ENCODE measurements at places on chromosomes 2 and 18. TPM values are rescaled to one million over a fixed set of nuclear protein-coding genes. Genes with fewer than 3 reads are reported as not detected.

GRCh38 chr2:109399066-109399465, 214.7 kb downstream of the SEPTIN10 start:
- H3K4me3 ChIP-seq, result no peak overlapping the region
- H3K27me3 ChIP-seq, result peaks cover 10% of the 10 kb centered on the region
- no peak overlapping the region for H3K27ac ChIP-seq
- no peaks in the 10 kb centered on the region for H3K36me3 ChIP-seq
- no peak for DNase-seq
- H3K4me1 ChIP-seq, result no peaks in the 10 kb centered on the region

DNA sequence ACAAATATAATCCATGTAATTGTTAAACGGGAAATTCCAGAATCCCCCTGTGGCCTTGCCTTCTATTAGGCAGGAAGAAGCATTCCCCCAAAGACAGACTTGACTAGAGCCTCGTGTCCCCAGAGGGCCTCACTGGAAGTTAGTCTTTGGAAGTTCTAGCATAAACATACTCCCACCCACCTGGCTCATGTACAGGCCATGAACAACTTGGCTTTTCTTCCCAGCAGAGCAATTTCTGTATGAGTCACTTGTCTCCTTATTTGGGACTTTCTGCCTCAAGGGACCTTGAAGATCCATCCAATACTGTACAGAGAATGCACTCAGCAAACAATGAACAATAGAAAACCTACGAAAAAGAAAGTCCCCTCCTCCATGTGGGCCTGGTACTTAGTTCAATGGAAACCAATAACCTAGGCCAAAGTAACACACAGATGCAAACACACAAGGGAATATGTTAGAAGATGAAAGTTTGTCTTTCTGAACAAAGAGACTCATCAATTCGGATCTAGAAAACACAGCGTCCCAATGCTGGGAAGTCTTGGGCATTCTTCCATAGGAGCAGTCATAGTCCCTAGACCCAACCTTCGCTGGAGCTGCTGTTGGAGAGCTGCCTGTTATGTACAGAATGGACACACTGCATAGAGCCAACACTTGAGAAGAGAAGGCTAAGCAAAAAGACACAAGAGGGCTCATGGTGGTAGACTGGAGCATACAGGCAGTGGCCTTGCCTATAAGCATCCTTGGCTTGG, 303.5 kb downstream of the HRH4 start:
- H3K36me3 ChIP-seq, result peaks cover 8% of the 10 kb centered on the region
- no peaks in the 10 kb centered on the region for H3K27me3 ChIP-seq
- no peak for DNase-seq
- no peak overlapping the region for H3K27ac ChIP-seq
- peaks cover 14% of the 10 kb centered on the region for H3K4me1 ChIP-seq

GRCh38 chr2:44342854-44343253, 18.4 kb downstream of the PREPL start:
- no peaks in the 10 kb centered on the region for H3K27me3 ChIP-seq
- no peak overlapping the region for H3K27ac ChIP-seq

- H3K4me1 ChIP-seq, result peaks cover 19% of the 10 kb centered on the region
- H3K27ac ChIP-seq, result no peak overlapping the region
- H3K36me3 ChIP-seq, result peaks cover 2% of the 10 kb centered on the region
- no peaks in the 10 kb centered on the region for H3K27me3 ChIP-seq
- peak overlapping the region; percentile 93 for H3K4me3 ChIP-seq
Observed at GRCh38 chr2:69827796-69828540, 1.5 kb upstream of the GMCL1 start.

DNA sequence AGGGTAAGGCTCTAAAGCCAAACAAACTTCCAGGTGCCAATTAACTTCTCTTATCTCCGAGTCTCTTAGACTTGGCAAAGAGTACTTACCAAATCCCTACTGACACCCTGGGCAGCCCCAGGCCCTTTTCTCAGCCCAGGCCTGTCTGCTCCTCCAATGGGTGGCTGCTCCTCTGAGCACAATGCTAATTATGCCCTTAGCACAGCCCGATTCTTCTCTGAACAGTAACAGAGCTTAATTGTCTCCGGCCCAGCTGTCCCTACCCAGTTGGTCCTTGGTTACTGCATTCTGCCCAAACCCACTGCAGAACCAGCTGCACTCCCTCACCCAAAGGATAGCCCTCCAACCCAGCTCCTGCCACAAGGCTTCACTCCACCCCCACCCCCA, 110.3 kb downstream of the SMAD7 start:
- H3K36me3 ChIP-seq, result peaks cover 2% of the 10 kb centered on the region
- H3K4me3 ChIP-seq, result no peak overlapping the region
- peaks cover 72% of the 10 kb centered on the region for H3K4me1 ChIP-seq
- DNase-seq, result no peak
- H3K27me3 ChIP-seq, result no peaks in the 10 kb centered on the region
- H3K27ac ChIP-seq, result peak overlapping the region; percentile 82

DNA sequence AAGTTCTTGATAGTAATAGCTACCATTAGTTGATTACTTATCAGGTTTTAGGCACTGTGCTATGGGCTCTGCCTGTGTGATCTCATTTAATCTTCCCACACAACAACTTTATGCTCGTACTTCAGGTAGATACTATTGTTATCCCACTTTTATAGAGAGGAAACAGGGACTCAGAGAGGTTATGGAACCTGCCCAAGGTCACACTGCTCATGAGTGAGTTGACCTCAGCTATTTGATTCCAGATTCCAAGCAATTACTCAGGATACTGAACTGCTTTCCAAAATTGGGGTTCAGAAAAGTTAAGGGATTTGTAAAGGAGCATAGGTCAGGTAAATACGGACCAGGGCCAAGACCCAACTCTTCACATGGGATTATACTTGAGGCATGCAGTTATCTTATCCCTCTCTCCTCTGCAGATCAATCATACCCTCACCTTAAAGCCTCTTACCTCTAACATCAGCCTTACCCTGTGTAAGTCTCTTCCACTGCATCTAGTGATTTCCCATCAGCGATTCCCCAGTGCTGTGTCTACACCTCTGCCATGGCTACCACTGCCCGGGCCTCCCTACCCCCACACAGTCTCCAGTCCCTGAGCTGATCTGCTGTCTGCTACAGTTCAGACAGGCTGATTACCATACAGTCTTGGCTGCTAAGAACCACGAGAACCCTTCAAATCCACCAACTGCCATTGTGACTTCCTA, 74.4 kb downstream of the ANTXR1 start:
- H3K4me3 ChIP-seq, result no peak overlapping the region
- peaks cover 18% of the 10 kb centered on the region for H3K4me1 ChIP-seq
- H3K27me3 ChIP-seq, result no peaks in the 10 kb centered on the region
- peaks cover 37% of the 10 kb centered on the region for H3K36me3 ChIP-seq

GRCh38 chr2:3535794-3536681, 16.7 kb upstream of the ADI1 start:
- peaks cover 8% of the 10 kb centered on the region for H3K36me3 ChIP-seq
- H3K27ac ChIP-seq, result peak overlapping the region; percentile 100
- no peaks in the 10 kb centered on the region for H3K27me3 ChIP-seq

The NAT8 gene
- not detected for total RNA-seq

The PDE6D gene
- 15.4 TPM for total RNA-seq

The TXNDC2 gene
- 0.29 TPM for total RNA-seq

The GALR1 gene
- total RNA-seq, result not detected

The FSHR gene
- not detected for total RNA-seq

The IL37 gene
- not detected for total RNA-seq

The PRKAG3 gene
- 2.9 TPM for total RNA-seq

The OR6B3 gene
- total RNA-seq, result not detected

The CGREF1 gene
- 1.5 TPM for total RNA-seq

All from mesothelial cell of epicardium (in vitro differentiated cells).